ENCODE measurements at places on chromosomes 6 and 20.

GRCh38 chr6:13474360-13474759 is 13.0 kb downstream of the GFOD1 start:
- no peak for DNase-seq

DNA sequence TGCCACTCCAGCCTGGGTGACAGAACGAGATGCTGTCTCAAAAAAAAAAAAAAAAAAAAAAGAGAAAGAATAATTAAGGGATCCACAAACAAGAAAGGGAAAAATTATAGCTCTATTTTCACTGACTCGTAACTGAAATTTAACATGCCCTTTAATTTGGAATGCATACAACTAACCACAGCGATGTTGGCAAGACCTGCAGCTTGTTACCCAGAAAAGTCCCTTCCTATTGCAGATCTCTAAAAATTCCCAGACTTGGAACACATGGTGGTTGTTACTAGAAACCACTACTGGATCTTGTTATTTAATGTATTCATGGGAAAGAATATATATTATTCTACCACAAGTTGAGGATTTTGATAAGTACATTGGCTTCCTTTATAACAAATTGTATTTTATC is 27.8 kb upstream of the SMIM28 start:
- no peak for DNase-seq

- DNase-seq = no peak
Measured at GRCh38 chr6:13915561-13916229, 9.1 kb upstream of the RNF182 start.

GRCh38 chr6:164167873-164168405 is 753.4 kb downstream of the QKI start:
- no peak for DNase-seq

- DNase-seq = no peak
Measured at GRCh38 chr6:79868098-79868722, 79.1 kb downstream of the ELOVL4 start.

- no peak for DNase-seq
Measured at GRCh38 chr6:118712969-118713368, 61.6 kb upstream of the CEP85L start.

DNA sequence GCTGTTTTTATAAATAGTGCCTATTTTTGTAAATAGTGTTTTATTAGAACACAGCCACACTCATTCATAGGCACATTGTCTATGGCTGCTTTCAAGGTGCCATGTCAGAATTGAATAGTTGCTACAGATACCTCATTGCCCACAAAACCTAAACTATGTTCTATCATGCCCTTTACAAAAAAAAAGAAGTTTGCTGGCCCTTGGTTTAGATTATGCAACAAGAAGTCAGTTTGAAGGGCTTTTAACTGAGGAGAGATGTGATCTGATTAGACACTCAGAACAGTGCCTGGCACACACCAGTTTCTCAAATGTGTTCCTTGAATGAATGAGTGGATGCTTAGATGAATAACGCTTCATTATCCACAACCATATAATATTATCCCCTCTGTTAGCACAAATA is 366.1 kb downstream of the MAFB start:
- DNase-seq = no peak

GRCh38 chr20:62349556-62350097 is 17.5 kb downstream of the LAMA5 start:
- DNase-seq = no peak

DNA sequence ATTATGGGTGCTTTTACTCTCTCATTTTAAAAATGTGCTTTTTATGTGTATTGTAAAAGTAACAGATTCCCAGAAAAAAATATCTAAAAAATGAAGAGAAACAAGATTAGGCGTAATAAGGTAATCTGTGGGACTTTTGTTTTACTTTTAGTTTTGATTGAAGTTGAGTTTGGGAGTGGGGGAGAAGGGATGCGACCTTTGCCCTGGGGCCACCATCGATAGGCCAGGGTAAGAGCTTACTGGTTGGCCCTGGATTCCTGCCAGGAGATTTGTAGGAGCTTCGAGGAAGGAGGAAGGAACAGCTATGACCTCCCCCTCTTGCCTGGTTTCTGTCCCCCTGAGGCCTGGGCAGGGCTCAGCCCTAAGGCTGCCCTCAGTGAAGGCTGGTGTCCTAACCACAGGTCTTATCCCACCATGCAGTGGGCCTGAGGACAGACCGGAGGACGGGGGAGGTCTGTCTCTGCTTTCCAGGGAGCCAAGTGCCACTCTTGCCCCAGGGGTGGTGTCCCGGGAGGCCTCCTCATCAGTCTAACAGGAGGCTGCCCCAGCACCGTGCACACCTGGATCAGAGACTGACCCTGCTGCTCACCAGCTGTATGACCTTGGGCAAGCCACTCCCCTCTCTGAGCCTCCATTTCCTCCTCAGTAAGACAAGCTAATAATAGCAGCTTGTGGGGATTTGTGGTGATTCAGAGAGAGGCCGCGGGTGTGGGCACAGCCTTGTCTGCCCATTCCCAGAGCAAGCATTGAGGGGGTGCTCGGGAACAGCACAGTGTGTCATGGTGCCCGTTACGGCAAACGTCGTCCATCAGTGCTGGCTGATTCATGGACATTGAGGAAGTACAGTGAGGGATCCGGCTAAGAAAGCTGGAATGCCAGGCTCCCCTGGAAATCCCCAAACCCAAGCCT is 21.2 kb downstream of the TGM2 start:
- no peak for DNase-seq

DNA sequence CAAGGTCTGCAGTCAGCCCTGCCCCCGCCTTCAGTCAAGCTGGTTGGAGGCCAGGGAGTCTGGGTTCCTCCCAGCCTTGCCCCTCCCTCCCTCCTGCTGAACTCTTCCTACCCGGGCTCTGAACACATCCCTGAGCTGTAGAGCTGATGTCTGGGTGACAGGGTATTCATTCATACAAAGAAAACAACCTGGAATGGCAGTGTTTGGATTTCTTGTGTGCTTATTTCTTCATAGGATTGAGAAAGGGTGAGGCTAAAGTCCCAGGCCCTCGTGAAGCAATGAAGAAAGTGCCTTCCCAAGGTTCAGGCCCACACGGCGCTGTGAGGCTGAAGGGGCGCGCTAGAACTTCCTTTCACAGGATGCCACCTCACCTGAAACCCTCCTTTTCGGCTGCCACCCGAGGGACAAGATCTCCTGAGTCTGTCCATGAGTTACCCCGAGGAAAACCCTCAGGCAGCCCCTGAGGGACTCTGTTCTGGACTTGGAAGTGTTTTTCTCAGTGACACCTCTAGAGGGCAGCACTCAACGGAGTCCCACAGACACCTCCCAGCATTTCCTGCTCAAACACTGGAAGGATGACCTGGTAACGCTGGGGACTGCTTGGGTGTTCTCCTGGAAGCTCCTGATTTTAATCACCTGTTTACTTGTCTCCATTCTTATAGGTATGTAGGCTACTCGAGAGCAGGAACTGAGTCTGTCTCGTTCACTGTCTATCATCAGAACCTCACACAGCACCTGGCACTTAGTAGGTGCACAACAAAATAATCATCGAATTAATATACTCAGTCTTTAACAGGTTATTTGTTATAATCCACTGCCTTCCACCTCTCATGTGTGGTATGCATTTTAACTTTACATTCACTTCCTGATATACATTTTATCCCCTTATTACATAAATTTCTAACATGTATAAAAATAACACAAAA is 11.8 kb upstream of the GSTA1 start:
- peak; percentile 41 for DNase-seq

GRCh38 chr20:44598423-44599305 is 16.3 kb downstream of the PKIG start:
- DNase-seq = no peak

DNA sequence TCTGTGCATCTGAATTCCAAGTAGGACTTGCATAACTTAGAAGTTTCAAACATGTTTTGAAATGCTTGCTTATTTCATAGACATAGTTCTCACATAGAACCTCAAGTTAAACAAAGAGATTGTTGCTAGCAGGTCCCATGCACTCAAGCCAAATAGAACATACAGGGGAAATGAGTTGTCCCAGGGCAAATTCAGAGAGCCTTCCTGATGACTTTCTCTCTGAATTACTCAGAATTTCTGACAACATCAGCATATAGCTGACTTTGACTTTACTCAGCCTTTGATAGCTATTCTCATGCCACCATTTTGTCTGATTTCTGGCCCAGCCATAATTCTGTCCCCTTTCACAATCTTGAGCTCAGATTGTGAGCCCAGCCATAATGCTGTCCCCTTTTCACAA is 333.2 kb upstream of the PLCB4 start:
- DNase-seq = no peak

DNA sequence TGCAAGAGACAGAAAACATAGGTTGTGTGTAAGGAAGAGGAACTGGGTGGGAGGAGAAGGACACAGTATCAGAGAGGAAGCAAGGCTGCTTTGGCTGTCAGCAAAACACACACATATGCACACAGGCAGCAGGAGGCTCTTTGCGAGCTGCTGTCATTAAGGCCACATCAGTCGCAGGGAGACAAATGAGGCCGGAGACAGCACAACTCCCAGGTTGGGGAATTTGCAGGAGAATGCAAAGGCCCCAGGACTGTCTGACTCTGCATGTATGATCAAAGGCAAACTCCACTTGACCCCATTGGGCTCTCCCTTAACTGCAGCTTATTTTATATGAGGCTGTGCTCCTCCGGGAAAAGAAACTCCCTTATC is 35.3 kb downstream of the METTL24 start:
- no peak for DNase-seq

DNA sequence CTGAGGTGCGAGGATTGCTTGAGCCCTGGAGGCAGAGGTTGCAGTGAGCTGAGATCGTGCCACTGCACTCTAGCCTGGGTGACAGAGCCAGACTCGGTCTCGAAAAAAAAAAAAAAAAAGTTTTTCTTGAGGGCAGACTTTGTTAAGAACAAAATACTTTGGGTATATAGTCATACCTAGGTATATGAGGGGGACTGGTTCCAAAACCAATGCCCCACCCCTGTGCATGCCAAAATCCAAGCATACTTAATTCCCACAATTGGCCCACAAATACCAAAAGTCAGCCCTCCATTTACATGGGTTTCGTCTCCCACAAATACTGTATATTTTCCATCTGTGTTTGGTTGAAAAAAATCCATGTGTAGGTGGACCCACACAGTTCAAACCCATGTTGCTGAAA is 119.9 kb downstream of the INSM1 start:
- DNase-seq = no peak

DNA sequence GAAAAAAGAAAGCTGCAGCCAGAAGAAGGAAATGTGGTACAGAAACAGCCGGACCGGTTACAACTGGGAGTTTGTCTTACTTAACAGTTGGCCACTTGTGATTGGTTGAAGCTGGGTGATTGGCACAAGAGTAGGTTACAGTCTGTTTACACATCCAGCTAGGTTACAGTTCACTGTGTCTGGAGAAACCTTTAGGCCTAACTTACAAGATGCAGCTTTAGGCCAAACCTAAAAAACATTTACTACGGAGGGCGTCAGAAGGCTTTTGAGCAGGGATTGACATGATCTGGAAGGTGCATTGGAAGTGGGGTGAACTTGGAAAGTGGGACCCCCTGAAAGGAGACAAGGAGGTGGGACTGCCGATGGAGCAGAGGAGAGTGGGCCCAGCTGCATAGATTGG is 122.3 kb downstream of the BANF2 start:
- DNase-seq = no peak

DNA sequence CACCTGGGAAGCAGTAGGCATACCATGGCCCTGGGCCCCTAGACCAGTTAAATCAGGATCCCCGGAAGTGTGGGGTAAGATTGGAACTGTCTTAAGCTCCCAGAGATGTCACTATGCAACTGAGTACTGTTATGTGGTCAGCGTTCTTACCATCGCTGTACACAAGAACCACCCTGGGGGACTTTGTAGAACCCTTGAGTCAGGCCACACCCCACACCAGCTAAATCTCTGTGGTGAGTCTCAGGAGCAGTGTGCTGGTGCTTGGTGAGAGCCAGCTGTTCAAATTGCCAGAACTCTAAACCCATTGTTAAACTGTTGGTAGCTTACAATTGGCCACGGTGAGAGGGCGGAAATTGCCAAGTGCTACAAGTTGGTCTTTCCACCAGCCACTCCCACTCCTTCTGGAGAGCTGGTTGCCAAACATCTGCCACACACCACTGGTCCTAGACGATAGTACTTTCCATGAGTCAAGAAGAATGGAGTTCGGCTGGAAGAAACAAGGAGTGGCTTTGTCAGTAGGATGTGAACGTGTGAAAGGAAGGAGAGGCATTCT is 80.5 kb upstream of the SYNDIG1 start:
- DNase-seq = no peak

DNA sequence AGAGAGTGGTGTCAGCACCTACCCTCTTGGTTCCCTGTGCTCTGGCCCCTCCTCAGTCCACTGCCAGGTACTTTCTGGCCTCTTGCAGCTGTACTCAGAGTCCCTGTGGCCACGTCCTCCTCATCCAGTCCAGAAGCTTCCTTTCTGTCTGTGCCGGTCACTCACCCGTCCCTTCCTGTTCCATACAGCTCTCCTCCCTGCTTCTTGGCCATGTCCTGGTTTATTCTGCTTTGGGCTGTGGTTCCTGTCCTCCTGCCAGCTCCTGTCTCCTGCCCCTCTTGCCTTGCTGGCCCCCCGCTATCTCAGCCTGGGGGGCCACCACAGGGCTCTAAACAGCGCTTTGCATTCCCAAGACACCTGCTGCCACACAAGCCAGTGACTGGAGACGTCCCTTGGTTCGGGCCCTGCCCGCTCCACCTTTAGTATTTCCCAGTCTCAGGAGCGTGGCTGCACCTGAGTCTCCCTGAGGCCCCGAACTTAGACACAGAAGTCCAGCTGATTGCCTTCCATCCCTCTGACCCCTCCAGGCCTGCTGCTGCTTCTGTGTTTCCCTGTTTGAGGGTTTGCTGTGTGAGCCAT is 15.5 kb upstream of the RBM38 start:
- DNase-seq = no peak

GRCh38 chr20:41714030-41714429 is 95.9 kb upstream of the CHD6 start:
- DNase-seq = no peak

GRCh38 chr6:81138236-81138635 is 614.2 kb downstream of the TENT5A start:
- DNase-seq = no peak

- no peak for DNase-seq
Measured at GRCh38 chr6:151034825-151035781, 169.6 kb downstream of the MTHFD1L start.

- no peak for DNase-seq
Measured at GRCh38 chr6:108693430-108694154, 132.9 kb downstream of the FOXO3 start.

GRCh38 chr6:149503872-149504271 is 19.1 kb upstream of the ZC3H12D start:
- DNase-seq = no peak

DNA sequence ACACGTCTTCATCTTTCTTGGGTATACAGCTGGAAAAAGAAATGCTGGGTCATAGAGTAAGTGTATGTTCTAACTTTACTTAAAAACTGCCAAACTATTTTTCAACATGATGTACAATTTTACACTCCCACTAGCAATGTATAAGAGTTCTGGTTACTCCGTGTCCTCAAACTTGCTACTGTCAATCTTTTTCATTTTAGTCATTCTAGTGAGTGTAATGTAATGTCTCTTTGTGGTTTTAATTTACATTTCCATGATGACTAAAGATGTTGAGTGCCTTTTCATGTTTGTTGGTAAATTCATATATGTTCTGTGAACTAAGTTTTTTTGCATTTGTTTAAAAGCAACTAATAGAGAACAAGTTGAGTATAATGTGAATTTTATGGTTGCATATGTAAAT is 43.9 kb downstream of the ATG5 start:
- no peak for DNase-seq

GRCh38 chr6:32244946-32245398 is 21.1 kb upstream of the NOTCH4 start:
- DNase-seq = peak; percentile 69

- peak; percentile 62 for DNase-seq
Measured at GRCh38 chr6:112027942-112028674, 25.8 kb upstream of the CCN6 start.

- no peak for DNase-seq
Measured at GRCh38 chr6:5303682-5304081, 42.4 kb downstream of the FARS2 start.

- DNase-seq = no peak
Measured at GRCh38 chr6:12331474-12331873, 41.3 kb downstream of the EDN1 start.

All from T-cell (primary cell).